ENCODE measurements at places on chromosomes 16 and 17.

- no peak for DNase-seq
Measured at GRCh38 chr17:49403514-49404289, 11.0 kb downstream of the PHB1 start.

- DNase-seq: no peak
Measured at GRCh38 chr17:81436294-81436849, 41.1 kb downstream of the BAHCC1 start.

DNA sequence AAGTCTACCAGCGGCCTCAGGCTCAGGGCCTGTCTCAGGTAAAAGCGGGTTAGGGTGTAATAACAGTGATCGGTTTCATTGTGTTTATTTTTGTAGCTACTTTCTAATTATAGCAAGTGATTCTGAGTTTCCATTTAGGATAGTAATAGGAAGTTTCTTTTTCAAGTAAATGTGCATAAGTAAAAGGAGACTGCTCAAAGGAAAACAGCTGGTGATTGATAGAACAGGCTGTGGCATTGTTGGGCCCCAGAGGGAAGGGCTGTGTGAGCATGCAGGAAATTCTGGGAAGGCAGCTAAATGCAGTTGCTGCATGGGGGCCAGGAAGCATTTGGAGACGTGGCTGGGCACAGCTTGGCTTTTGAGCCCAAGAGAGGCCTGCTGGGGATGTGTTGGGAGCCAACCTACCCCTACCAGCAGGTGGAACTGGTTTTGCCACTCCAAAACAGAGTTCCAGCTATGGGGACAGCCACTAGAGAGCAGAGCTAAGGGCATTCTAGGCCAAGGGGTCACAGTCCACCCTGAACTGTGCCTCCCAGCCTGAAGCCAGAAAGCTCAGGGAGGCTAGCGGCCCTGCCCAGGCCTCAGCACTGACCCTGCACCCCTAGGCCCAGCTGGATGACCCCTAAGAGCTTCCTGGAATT, 12.6 kb downstream of the SNX20 start:
- DNase-seq: no peak

GRCh38 chr17:28484296-28484695, 10.9 kb downstream of the SLC13A2 start:
- DNase-seq: no peak

DNA sequence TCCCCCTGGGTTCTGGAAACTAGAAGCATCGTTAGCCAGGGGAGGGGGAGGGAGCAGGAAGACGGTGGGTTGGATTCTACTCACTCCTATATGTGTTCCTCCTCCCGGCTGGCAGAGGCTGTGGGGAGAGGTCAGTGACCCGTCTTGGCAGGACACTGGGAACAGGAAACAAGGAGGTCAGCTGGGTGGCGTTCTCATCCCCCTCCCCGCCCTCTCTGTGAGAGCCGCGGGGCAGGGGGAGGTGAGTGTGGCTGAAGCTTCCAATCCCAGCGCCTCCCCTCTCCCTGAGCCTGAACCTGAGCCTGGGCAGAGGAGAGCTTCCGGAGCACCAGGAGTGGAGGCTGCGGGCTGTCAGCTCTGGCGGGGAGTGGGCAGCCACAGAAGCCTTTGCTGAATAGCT, 12.5 kb downstream of the GPRC5C start:
- no peak for DNase-seq

DNA sequence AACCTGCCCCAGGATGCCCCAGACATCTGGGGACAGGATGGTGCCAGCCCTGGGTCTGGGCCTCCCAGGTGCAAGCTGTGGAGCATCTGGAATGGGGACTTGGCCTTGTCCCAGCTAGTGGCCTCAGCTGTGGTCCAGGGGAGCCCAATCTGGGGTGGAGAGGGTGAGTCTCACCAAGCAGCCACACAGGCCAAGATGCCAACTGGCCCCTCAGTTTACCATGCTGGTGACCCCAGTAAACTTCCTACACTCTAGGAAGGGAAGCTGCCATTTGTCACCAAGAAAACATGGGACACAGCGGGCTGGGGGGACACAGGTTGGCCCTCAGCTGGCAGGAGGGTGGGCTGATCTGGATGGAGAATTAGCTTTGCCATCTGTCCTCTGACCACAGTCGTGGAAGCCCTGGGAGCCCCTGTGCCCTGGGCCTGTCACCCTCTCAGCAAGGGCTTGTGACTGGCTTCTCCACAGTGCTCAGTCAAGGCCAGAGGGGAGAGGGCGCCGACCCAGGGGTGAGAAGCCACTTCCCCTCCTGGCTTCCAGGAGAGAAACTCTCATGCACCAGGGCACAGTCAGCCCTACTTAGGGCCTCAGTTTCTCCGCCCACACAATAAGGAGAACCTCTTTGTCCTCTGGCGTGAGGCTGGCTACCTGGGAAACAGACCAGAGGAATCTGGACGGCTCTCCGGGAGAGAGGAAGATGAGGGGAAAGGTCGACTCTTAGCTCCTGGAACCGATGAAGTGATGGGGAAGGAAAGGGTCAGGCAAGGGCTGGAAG, 126.4 kb upstream of the SMURF2 start:
- DNase-seq: no peak

GRCh38 chr17:77531002-77531401, 390.2 kb downstream of the SEC14L1 start:
- no peak for DNase-seq

GRCh38 chr17:48565925-48566710, 12.0 kb downstream of the HOXB4 start:
- DNase-seq: no peak

- DNase-seq: no peak
Measured at GRCh38 chr16:24318680-24319079, 62.5 kb downstream of the CACNG3 start.

- DNase-seq: no peak
Measured at GRCh38 chr17:14942526-14943190, 322.5 kb downstream of the PMP22 start.

GRCh38 chr16:69834807-69835466, 72.8 kb downstream of the WWP2 start:
- no peak for DNase-seq

GRCh38 chr16:3546986-3547682, 30.1 kb downstream of the NLRC3 start:
- no peak for DNase-seq

GRCh38 chr17:75181608-75182318, 996 bp downstream of the SUMO2 start:
- DNase-seq: no peak

DNA sequence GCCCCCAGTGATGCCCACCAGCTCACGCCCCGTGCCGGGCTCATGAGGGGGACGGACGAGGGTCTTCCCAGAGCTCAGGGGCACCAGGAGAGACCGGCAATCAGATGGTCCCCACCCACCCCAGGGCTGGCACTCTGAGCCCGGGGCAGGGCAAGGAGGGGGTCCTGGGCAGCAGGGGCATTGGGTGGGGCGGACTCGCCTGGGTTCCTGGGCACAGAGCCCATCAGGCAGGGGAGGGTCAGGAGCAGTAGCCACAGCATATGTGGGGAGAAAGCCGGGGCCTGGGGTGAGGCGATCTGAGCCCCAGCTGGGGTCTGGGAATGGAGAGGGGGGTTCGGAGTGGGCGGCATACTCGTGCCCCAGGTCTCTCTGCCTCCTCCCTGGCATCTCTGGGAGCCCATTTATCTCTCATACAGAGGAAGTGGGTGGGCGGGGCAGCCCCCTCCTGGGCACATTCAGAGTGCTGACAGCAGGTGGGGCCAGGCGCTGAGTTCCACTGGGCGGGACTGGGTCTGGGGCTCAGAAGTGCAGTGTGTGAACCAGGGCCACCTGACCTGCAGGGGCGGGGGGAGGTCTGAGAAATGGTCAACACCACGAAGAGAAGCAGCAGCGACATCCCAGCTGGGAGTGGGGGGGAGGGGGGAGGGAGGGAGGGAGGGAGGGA, 20.5 kb upstream of the UBE2I start:
- DNase-seq: no peak

DNA sequence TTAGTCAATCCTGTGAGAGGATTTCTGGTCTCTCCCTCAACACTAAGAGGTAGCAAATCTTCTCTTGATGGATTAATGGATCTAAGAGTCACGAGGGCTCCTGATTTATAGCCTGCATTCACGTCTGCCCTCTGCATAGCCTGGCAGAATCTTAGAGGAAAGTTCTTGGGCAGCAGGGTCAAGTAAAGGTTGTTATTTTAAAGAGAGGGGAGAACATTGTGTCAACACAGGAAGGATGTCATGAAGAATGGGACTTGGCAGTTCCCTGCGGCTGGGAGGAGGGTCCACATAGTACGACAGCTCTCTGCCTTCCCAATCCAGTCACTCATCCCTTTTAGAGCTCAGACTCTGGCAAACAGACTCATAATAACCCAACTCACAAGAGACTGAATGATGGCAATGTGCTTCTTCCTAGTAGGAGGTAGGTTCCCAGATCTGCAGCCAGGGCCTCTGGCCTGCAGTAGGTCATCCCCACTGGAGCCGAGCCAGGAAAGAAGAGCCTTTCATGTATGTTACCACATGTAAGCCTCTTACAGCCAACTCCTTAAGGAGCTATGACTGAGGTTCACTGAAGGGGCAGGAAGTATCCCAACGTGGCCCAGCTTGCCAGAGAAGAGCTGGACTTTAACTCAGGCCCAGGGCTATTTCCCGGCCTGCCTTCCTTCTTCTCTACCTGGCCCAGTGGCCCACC, 25.4 kb upstream of the RPTOR start:
- DNase-seq: no peak

DNA sequence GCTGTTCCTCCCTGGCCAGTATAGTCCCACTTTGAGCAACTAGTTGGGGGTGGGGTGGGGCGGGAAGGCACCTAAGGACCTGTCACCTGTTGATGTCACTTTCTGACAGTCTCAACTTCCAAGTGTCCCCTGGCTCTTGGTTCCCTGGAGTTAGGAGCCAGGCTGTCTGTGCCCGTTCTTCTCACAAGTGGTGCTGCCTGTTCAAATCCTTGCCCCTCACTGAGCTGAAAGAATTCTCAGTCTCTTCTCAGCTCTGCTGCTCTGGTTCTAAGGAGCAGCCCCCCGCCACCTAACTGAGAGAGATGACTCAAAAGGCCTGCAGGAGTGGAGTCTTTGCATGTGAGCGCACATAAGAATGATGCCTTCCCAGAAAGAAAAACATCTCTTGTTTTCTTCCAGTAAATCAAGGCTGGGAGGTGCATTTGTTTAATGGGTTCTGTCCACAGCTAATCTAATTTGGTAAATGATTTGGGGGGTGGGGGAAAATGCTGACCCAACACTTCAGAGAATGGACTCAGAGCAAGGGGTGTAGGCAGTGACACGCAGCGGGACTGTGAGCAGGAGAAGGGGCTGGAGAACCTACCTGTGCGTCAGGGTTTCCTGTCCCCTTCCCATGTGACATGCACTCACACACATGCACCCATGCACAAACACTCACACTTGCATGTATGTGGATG, 78.2 kb upstream of the NLRP1 start:
- DNase-seq: no peak

DNA sequence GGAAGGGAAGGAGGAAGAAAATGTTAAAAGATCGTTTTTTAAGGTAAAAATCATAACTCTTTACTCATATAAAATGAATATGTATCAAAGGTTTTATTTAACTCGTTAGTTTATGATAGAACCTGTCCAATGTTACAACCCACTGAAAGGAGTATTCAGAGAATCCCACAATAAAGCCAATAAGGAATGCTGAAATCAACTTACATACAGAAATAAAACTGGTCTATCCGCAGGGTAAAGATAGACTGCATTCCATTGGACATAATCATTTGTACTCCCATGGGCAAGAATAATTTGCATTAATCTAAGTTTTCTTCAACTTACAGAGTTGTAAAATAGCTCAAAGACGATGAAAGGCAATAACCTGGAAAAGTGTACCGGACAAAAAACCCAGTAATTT, 17.9 kb upstream of the BEAN1 start:
- DNase-seq: no peak

GRCh38 chr16:24774510-24774909, 45.1 kb downstream of the TNRC6A start:
- no peak for DNase-seq

- no peak for DNase-seq
Measured at GRCh38 chr17:79154446-79154845, 79.8 kb downstream of the ENGASE start.

GRCh38 chr16:85334718-85335583, 222.7 kb upstream of the CIBAR2 start:
- DNase-seq: no peak

DNA sequence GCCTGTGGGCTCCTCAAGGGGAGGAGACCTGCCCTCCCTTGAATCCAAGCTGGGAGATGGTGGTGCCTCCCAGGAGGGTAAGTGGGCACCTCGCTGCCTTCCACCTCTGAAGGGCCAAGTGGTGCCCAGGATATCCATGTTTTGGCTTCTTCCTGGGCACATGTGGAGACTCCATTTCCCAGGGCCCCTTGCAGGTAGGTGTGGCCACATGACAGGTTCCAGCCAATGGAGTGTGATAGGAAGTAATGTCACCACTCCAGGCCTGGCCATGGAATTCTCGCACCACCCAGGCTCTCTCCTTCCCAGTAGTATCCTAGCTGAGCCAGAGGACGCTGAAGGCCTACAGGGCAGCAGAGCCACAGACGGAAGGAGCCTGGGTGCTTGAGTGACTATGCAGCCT, 17.6 kb upstream of the PEMT start:
- no peak for DNase-seq

- no peak for DNase-seq
Measured at GRCh38 chr16:70661918-70662641, 15.7 kb downstream of the IL34 start.

- DNase-seq: no peak
Measured at GRCh38 chr16:56880685-56881084, 15.7 kb downstream of the SLC12A3 start.

DNA sequence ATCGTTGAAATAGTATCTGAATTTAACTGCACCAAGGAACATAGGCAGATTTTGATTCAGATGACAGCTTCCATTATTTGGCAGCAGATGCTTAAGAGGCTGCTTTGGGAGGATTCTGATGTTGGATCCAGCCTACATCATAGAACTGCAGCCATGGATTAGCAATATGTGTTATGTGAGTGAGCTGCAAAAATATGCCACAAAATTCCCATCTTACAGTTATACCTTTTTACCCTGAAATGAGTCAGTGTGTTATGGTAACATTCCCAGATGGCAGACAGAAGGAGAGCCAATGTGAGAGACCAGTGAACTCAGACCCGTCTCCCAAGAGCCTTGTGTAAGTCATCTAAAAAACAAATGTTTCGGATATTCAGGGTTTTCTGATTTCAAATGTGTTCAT, 206.1 kb downstream of the CDH13 start:
- no peak for DNase-seq

GRCh38 chr16:31079342-31079944, 5.2 kb downstream of the ZNF646 start:
- no peak for DNase-seq
